Hematopoietic multipotent progenitor cell treated with erythropoietin and hydrocortisone succinate and interleukin-3 and kit ligand, for 6 days (in vitro differentiated cells): ENCODE measurements at places on chromosomes 4 and X.
A peak's percentile ranks its signal among the peaks of the same experiment; 100 is the strongest.

GRCh38 chr4:140557831-140558435, 10.8 kb downstream of the UCP1 start:
- no peak for DNase-seq

- no peak for DNase-seq
Measured at GRCh38 chrX:40415675-40416074, 165.1 kb upstream of the ATP6AP2 start.

DNA sequence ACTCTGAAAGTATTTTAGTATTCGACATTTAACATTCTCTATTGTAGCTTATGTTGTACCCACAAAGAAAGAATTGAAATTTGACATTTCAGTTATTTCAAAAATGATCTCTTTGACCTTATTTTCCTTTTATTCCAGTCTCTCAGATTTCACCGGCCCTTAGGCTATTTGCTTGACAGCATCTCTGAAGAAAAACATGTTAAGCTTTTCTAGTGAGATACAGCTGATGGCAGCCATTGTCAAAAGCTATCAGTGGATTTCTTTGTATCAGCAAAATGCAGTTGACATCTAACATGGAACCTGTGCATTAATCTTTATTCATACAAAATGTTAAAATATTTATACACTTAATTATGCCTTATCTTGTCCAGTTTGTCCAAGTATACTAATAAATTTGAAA, 16.7 kb downstream of the ZAR1 start:
- DNase-seq, result no peak

- no peak for DNase-seq
Measured at GRCh38 chr4:85909851-85910250, 434.9 kb downstream of the ARHGAP24 start.

DNA sequence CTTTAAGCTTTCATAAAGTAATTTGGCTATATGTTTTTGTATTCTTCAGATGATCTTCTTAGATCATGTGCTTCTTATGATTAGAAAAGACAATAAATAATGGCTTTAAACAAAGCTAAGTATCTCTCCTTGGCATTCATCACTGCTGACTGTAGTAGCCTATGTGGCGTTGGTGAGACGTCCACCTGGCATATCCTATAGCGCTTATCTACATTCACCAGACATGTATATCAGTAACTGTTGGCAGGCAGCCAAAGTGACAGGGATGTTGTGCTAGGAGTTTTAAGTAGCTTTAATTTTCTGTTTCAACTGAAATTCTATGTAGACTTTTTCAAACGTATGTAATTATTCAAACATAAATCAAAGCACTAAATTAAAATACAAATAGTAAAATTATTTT, 276.4 kb downstream of the IL15 start:
- DNase-seq, result peak; percentile 97

- DNase-seq, result no peak
Measured at GRCh38 chr4:35105486-35105885, 1138.8 kb downstream of the ARAP2 start.

DNA sequence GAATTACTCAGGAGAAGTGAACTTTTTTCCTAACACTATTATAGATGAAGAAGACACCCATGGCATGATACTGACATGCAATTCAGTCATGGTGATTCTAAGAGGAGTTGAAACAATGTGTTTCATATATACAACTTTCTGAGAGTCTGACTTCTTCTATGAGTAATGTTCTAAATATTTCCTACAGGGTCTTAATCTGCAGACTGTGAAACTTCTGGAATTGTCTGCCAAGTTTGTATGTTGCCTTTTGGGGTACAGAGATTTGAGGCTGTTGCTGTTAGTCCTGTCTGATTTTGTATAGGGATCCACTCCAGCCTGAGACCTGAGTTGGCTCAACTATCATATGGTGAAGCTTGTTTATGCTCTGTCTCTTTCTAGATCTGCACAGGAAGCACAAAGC, 160.6 kb upstream of the GATB start:
- no peak for DNase-seq

DNA sequence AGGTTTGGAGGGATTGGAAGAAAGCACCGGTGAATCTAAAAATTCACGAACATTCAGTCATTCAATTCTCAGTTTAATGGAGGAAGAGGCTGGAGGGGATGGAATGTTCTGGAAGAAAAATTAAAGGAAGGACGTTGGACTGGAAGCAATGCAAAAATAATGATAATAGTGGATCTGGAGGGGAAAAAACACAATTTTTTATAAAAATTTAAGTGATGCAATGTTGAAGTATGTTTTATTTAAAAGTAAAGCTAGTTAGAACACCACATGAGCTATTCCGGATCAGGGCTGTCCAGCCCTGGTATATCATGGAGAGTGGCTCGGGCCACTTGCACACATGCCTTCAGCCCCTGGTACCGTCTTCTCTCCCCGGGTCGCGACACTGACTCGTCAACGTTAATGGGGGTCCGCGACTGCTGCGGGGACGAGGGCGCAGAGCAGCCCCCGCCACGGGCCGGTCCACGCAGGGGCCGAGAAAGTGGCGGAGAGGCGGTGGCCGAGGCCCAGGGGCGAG, 204.6 kb downstream of the TENM3 start:
- no peak for DNase-seq

DNA sequence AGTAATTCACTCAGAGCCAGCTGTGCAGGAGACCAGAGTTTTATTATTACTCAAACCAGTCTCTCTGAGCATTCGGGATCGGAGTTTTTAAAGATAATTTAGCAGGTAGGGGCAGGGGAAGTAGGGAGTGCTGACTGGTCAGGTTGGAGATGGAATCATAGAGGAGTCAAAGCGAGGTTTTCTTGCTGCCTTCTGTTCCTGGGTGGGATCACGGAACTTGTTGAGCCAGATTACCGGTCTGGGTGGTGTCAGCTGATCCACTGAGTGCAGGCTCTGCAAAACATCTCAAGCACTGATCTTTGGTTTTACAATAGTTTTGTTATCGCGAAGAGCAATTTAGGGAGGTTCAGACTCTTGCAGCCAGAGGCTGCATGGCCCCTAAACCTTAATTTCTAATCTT, 63.6 kb downstream of the TRIM2 start:
- DNase-seq, result no peak

DNA sequence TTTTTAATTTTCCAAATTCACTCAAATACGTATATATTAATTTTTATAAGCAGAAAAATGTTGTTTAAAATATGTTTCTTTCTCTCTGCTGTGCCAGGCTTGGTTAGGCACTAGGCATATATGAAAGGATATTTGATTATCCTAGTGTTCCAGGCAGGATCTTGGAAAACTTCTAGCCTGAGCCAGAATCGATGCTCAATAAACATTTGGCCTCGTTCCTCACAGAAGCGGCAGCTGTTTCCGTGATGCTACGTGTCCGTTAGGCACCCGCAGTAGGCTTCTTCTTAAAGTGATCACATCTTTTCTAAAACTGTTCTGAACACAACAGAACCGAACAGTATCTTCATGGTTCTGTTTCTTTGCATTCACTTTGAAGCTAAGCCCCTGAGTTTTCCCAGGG, 50.1 kb upstream of the CRMP1 start:
- no peak for DNase-seq

DNA sequence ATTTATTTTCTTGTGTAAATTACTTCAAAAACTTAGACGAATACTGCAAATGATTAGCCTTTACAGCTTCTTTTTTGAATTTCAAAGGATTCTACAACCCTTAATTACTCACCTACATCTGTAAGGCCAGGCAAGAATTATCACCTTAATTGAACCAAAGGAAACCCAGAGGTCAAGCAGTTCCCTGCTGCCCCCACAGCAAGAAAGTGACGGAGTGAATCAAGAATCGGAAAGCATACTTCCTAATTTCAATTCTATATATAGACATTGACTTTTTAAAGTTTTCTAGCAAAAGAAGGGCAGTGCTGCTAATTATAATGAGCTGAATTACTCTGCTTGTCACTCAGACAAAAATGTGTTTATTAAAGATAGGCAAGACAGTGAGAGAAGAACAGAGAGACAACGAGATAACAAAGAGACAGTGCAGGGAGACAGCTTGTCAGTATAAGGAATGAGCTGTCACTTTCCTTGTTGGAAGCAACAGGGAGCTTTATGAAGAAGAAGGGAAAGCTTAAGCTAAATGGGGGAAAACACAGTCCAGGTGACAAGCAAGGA, 47.5 kb upstream of the SPANXN4 start:
- DNase-seq, result no peak

DNA sequence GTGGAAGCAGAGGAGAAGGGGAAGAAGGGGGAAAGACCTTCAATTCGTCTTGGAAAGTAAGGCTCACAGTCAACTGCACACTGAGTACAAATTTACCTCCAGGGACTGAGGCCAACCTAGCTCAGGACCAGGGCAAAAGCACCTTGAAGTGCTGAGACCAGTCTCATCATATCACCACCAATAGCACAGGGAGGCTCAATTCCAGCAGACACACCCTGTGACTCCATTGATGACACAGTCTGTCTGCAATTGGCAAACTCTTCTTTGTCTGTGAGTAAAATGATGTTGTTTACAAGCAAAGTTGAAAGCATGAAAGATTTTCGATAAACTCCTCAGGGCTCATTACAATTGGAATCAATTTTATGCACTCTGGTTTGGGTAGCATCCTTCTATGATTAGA, 32.3 kb downstream of the TRIML1 start:
- no peak for DNase-seq
